ENCODE measurements at places on chromosomes 4 and X.
A peak's percentile ranks its signal among the peaks of the same experiment; 100 is the strongest.

- H3K27ac ChIP-seq, result no peak overlapping the region
- H3K4me1 ChIP-seq, result peaks cover 15% of the 10 kb centered on the region
- H3K36me3 ChIP-seq, result no peaks in the 10 kb centered on the region
- no peak overlapping the region for H3K4me3 ChIP-seq
Measured at GRCh38 chrX:37371578-37371991, 22.4 kb downstream of the PRRG1 start.

DNA sequence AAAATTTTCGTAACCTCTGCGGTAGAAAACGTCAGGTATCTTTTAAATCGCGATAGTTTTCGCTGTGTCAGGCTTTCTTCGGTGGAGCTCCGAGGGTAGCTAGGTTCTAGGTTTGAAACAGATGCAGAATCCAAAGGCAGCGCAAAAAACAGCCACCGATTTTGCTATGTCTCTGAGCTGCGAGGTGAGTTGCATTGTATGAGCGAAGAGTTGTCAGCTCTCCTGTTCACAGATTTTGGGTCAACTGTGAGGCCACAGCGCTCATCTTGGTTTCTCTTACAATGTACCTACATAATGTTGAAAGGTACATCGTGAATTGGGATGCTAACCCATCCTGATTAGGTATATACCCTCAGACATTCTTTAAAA is 486 bp downstream of the CLCN3 start:
- peaks cover 2% of the 10 kb centered on the region for H3K27me3 ChIP-seq
- H3K27ac ChIP-seq, result peak overlapping the region; percentile 98
- peak overlapping the region; percentile 95 for H3K4me3 ChIP-seq
- peaks cover 25% of the 10 kb centered on the region for H3K4me1 ChIP-seq

- H3K4me1 ChIP-seq, result peaks cover 46% of the 10 kb centered on the region
- H3K27ac ChIP-seq, result peak overlapping the region; percentile 89
- peaks cover 9% of the 10 kb centered on the region for H3K27me3 ChIP-seq
- DNase-seq, result no peak
- H3K36me3 ChIP-seq, result no peaks in the 10 kb centered on the region
Measured at GRCh38 chr4:3291411-3291968, 1.3 kb upstream of the RGS12 start.

GRCh38 chr4:17033768-17034181 is 135.3 kb upstream of the LDB2 start:
- DNase-seq, result no peak
- H3K4me1 ChIP-seq, result peaks cover 5% of the 10 kb centered on the region
- H3K27me3 ChIP-seq, result peaks cover 3% of the 10 kb centered on the region
- no peak overlapping the region for H3K27ac ChIP-seq
- H3K4me3 ChIP-seq, result no peak overlapping the region

DNA sequence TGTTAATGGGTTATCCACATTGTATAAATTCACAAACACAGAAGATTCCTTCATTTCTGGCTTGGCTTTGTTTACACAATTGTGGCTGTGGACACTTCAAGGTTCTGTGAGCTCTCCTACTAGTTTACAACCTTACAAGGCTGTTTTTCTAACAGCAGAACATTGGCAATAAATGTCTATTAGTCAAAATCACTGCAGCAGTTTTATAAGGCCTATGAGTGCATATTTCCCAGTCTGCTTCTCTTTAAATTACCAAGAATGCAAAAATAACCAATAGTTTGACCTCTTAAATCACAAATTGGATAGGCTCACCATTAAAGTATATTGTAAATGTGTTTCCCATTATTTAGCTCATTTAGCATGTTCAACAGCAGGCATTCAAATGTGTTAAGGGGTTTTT is 239.2 kb downstream of the DKK2 start:
- no peaks in the 10 kb centered on the region for H3K4me1 ChIP-seq
- no peaks in the 10 kb centered on the region for H3K27me3 ChIP-seq
- DNase-seq, result no peak
- H3K36me3 ChIP-seq, result no peaks in the 10 kb centered on the region
- H3K27ac ChIP-seq, result no peak overlapping the region
- no peak overlapping the region for H3K4me3 ChIP-seq

DNA sequence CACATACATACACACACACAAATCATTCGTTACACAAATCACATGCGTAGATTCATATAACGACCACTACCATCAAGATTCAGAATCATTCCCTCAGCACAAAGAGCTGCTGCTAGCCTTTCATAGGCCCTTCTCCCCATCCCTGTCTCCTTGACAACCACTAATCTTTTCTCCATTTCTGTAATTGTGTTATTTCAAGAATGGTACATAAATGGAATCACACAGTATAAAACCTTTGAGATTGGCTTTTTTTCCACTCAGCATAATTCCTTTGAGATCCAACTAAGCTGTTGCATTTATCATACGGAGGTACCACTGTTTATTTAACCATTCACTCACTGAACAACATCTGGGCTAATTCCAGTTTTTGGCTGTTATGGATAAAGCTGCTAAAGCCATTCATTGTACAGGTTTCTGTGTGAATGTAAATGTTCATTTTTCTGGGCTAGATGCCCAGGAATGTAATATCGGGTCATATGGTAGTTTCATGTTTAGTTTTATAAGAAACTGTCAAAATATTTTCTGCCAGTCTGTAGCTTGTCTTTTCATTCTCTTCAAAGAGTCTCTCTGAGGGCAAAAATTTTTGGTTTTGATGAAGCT is 64.1 kb downstream of the USP11 start:
- DNase-seq, result no peak
- peaks cover 3% of the 10 kb centered on the region for H3K27me3 ChIP-seq
- no peaks in the 10 kb centered on the region for H3K4me1 ChIP-seq
- no peaks in the 10 kb centered on the region for H3K36me3 ChIP-seq
- H3K27ac ChIP-seq, result no peak overlapping the region

- no peak overlapping the region for H3K4me3 ChIP-seq
- no peak overlapping the region for H3K27ac ChIP-seq
- H3K36me3 ChIP-seq, result no peaks in the 10 kb centered on the region
- H3K4me1 ChIP-seq, result peaks cover 14% of the 10 kb centered on the region
- no peaks in the 10 kb centered on the region for H3K27me3 ChIP-seq
- DNase-seq, result no peak
Measured at GRCh38 chrX:118745570-118745969, 18.2 kb downstream of the IL13RA1 start.

GRCh38 chrX:108312957-108313356 is 125.3 kb downstream of the COL4A6 start:
- no peaks in the 10 kb centered on the region for H3K27me3 ChIP-seq
- peak overlapping the region; percentile 53 for H3K27ac ChIP-seq
- H3K4me1 ChIP-seq, result no peaks in the 10 kb centered on the region
- DNase-seq, result no peak
- H3K4me3 ChIP-seq, result no peak overlapping the region
- no peaks in the 10 kb centered on the region for H3K36me3 ChIP-seq

- H3K4me3 ChIP-seq, result no peak overlapping the region
- H3K27ac ChIP-seq, result no peak overlapping the region
Measured at GRCh38 chr4:16194214-16194613, 32.1 kb downstream of the TAPT1 start.

GRCh38 chr4:76035141-76035540 is 729 bp downstream of the CXCL11 start:
- no peaks in the 10 kb centered on the region for H3K27me3 ChIP-seq
- H3K36me3 ChIP-seq, result no peaks in the 10 kb centered on the region

GRCh38 chr4:67750691-67751090 is 3.5 kb downstream of the GNRHR start:
- no peak for DNase-seq
- no peak overlapping the region for H3K27ac ChIP-seq
- H3K4me1 ChIP-seq, result no peaks in the 10 kb centered on the region
- H3K27me3 ChIP-seq, result no peaks in the 10 kb centered on the region

DNA sequence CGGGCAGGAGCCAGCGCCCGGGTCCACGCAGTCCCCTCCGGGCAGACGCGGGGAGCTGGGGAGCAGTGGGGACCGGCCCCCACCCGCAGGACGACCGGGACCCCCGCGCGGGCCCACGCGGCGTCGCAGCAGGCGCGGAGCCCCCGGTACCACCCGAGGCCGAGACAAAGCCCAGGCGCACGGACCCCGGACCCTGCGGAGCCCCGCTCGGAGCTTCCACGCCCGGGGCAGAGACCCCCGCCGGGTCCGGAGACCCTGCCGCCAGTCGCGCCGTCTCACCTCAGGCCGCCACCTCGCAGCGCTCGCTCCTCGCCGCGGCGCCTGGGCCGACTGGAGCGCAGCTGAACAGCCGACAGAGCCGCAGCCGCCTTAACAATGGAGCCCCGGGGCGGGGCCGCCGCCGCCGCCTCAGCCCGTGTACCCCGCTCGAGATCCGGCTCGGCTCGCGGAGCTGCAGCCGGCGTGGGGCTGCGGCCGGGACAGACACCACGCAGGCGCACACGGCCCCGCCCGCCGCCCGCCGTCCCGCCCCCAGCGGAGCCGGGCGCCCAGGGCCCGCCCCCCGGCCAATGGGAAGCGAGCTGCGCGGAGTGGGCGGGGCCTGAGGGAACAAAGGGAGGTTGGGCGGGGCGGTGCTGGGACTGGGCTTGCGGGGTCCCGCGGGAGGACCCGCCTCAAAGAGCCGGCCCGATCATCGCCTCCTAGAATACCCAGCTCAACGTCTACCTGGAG is at the start of gene AFAP1:
TSS of gene AFAP1 (minus strand) at position 485 of the 732 bp plus-strand sequence. CDS start 67,783 bp downstream, outside the sequence.
- peak within 1 kb of the TSS; percentile 85 for H3K4me3 ChIP-seq
- H3K4me1 ChIP-seq, result peaks cover 8% of the 10 kb centered on the region
- H3K36me3 ChIP-seq, result peaks cover 4% of the 10 kb centered on the region
- peak within 1 kb of the TSS; percentile 61 for H3K27ac ChIP-seq
- peaks cover 12% of the 10 kb centered on the region for H3K27me3 ChIP-seq
- peak; percentile 94 for DNase-seq

DNA sequence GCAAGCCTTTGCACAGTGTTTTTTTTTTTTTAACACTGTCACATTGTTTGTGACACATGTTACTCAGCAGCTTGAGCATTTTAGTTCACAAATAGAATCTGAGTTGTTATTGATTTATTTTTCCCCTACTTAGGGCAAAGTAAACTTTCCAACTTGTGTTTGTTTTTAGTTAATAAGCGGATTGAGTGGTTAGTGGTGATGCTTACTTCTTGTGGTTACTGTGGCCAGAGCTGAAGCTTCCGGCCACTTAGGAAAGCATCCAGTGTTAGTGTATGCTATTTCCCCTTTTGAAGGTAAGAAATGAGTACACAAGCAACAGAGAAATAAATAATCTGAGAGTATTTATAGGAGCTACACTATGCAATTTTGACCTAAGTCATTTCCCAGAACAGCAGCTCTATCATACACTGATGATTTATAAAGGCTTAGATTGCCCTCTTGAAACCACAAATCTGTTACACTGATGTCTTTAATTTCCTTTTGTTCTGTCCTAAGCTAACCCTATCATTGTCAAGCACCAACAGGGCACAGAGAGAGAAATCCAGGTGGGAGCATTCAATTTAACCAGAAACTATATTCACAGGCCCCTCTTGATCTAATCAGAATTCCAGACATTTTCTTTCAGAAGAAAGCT is 2464.6 kb downstream of the PCDH7 start:
- H3K4me3 ChIP-seq, result no peak overlapping the region
- no peaks in the 10 kb centered on the region for H3K4me1 ChIP-seq
- no peaks in the 10 kb centered on the region for H3K27me3 ChIP-seq
- H3K36me3 ChIP-seq, result no peaks in the 10 kb centered on the region

GRCh38 chr4:33785843-33786242 is 2458.5 kb downstream of the ARAP2 start:
- no peaks in the 10 kb centered on the region for H3K4me1 ChIP-seq
- H3K4me3 ChIP-seq, result no peak overlapping the region
- H3K27ac ChIP-seq, result no peak overlapping the region
- DNase-seq, result no peak
- H3K27me3 ChIP-seq, result no peaks in the 10 kb centered on the region
- no peaks in the 10 kb centered on the region for H3K36me3 ChIP-seq

GRCh38 chrX:1380672-1381233 is 11.2 kb downstream of the SLC25A6 start:
- H3K27me3 ChIP-seq, result peaks cover 16% of the 10 kb centered on the region
- H3K27ac ChIP-seq, result no peak overlapping the region
- peaks cover 3% of the 10 kb centered on the region for H3K4me1 ChIP-seq
- no peak for DNase-seq

- no peak overlapping the region for H3K27ac ChIP-seq
- peaks cover 5% of the 10 kb centered on the region for H3K27me3 ChIP-seq
- no peak overlapping the region for H3K4me3 ChIP-seq
Measured at GRCh38 chrX:41014776-41015360, 70.4 kb upstream of the USP9X start.

Measured in endothelial cell (in vitro differentiated cells).